ENCODE measurements at places on chromosomes 5 and 9. TPM values are rescaled to one million over a fixed set of nuclear protein-coding genes. Genes with fewer than 3 reads are reported as not detected.

DNA sequence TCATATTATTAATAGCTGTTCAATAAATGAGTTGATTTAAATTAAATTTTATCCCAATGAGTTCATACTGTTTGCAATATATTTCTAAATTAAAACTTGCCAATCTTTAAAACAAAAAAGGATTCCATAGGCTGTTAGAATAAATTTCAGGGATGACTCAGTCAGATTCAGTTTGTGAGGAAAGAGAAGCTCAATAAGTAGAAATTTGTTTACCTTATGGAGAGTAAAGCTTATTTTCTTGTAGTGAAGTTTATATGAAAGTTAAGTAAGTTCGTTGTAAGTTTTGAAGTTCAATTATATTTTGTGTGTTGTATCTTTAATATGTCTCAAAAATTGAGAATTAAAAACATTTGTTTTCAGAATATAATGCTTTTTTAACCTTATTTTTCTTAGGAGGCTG lies 29.0 kb downstream of the GPBP1 start:
- no peaks in the 10 kb centered on the region for H3K27me3 ChIP-seq
- no peaks in the 10 kb centered on the region for H3K36me3 ChIP-seq
- H3K27ac ChIP-seq, result no peak overlapping the region
- DNase-seq, result no peak
- H3K4me3 ChIP-seq, result no peak overlapping the region
- H3K4me1 ChIP-seq, result no peaks in the 10 kb centered on the region

SLC34A3 gene
- total RNA-seq, result not detected

DNA sequence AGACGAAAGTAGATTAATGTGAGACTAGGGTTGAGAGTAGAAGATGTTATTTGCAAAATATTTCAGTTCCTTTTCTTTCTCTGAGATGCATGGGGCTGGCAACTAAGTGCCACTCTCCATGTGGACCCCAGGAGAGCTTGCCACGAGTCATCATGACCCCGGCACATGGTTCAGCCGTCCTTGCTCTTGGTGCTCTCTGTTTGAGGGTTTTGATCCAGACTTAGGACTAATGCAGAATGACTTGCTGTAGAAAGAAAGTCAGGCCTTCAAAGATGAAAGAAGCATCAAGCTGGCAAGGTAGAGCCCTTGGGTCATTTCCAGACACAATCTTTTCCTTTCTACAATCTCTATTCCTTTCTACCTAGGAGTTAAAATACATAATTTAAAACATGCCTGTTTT lies 84.7 kb downstream of the RASGRF2 start:
- H3K27ac ChIP-seq, result no peak overlapping the region
- no peaks in the 10 kb centered on the region for H3K4me1 ChIP-seq
- H3K4me3 ChIP-seq, result no peak overlapping the region
- no peak for DNase-seq
- no peaks in the 10 kb centered on the region for H3K27me3 ChIP-seq

DNA sequence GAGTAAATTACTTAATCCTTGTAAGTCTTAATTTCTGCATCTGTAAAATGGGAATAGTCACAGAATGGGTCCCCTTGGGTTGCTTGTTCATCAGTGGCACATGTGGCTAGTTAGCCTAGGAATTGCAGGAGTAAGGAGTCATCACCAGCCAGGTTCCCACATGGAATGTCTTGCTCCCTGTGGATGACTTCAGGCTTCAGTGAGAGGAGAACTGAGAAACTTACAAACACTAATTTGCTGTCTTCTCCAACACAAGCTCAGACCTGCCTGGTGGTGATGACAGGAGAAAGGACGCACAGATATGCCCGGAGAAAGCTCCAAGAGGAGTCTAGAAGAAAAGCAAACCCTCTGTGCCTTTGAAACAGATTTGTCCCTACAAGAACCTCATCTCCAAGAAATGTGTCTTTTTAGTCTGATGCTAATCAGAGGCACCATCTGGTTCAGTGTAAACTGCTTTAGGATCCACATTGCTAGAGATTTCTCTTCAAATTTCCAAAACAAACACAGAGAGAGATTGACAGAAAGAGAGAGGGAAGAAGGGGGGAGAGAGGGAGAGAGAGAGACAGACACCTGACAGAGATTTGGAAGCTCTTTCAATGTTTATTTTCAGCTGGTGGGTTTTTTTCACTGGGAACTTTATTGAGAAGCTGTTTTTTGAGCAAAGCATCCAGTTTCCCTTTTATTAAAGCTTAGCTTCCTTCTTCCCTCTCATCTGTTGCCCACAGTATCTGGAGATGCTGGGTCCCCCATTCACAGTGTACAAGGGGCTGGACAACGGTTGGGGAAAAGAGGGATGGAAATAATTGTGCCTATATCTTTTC lies 128.3 kb downstream of the DOCK2 start:
- H3K4me1 ChIP-seq, result no peaks in the 10 kb centered on the region
- no peaks in the 10 kb centered on the region for H3K27me3 ChIP-seq
- no peak overlapping the region for H3K27ac ChIP-seq
- H3K4me3 ChIP-seq, result no peak overlapping the region

DNA sequence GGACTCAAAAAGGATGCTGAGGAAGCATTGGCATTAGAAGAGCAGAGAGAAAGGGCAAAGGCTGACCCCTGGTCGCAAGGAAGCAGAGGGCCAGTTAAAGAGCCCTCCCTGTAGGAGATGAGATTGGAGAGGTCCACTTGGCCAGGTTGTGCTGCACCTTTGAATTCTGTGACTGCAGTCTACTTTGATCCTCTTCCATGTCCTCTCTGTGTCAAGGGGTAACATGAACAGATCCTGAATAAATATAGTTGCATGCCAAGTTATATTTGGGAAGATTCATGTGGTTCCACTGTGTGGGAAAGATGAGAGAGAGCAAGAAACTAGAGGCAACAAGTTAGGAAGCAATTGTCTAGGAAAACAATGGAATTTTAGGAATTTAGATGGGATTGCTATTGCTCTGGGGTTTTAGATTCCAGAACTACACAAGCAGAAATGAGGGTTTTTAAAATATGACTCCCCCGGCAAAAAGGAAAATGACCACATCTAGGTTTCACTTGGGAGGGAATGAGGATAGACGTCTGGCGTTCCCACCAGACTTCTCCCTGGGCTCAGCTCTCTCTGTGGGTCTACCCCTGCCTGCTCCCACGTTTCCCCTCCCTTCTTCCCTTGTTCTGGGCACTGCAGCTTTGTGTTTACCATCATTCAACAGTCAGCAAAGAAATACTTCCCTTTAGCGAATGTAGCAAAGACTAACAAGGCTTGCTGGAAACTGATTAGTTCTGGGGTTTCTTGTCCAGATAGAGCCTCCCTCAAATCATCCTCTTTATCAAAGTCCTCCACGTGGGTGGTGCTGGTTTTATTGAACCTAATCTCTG lies 63.6 kb downstream of the SNX18 start:
- peaks cover 5% of the 10 kb centered on the region for H3K4me1 ChIP-seq
- no peaks in the 10 kb centered on the region for H3K27me3 ChIP-seq
- no peak for DNase-seq
- H3K4me3 ChIP-seq, result no peak overlapping the region
- peak overlapping the region; percentile 71 for H3K27ac ChIP-seq
- no peaks in the 10 kb centered on the region for H3K36me3 ChIP-seq
